Stimulated activated CD8-positive, alpha-beta memory T cell treated with anti-CD3 and anti-CD28 coated beads, Interleukin-7, amount 100 ng/mL, for 1 hour (primary cell): ENCODE measurements at places on chromosomes 3 and 15.

- no peak for DNase-seq
Observed at GRCh38 chr3:125587039-125587648, 8.2 kb downstream of the OSBPL11 start.

- DNase-seq, result no peak
Observed at GRCh38 chr3:193693774-193694173, 100.8 kb downstream of the OPA1 start.

GRCh38 chr3:179028408-179028807 lies 43.2 kb downstream of the ZMAT3 start:
- no peak for DNase-seq

GRCh38 chr3:155282385-155283091 lies 10.9 kb downstream of the STRIT1 start:
- no peak for DNase-seq

DNA sequence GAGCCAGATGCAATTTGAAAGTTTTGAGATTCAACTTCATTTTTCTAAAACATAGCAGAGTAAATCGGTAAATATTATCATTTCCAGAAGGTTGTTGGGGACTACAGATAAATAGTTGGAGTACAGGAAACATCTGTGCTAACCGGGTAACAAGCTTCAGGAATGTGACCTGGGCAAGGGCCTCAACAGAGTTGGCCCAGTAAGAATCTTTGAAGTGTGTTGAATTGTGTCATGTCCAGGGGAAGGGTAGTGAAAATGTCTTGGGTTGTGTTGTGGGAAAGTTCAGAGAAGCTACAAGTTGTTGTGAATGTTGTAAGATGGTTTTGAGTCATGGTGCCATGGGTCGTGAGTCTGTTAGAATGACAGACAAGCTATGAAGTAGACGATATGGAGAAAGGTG lies 35.7 kb downstream of the SQOR start:
- DNase-seq, result no peak

DNA sequence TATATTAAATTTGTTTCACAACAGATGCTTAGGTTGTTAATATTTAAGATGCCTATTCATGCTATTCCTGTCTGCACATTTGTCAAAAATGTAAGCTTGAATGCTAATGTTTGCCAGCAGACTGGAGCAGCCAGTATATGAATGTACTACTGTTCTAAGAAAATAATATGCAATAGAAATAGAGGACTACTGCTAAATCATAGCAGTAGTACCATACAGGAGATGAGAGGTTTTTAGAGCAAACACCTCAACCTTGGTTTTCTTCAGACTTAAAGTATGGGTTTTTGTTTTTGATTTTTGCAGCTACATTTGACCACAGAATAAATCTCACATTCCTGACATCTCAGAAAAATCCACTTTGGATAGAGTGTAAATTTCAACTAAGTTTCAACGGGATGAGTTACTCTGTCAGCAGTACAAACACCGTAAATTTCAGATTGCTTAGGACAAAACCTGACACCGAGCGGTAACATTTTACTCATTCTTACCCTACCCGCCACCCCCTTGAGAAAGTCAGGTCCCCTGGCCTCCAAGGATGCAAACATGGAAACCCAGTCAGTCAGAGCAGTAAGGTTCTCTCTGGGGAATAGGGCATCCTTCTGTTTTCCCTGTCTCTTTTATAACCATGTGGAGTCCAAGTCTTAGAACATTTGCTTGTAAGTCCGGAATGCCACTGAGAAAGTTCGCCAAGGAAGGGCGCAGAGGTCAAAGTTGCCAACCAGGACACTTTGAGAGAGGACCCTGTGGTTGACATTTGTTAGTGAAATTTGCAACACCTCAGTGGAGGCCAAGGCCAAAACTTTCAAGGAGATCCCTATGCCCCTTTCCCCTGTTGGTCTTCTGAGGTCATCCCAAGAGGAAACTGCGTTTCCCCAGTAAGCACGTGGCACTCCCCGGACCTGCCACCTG lies 17.9 kb upstream of the SATB1 start:
- DNase-seq, result no peak

- no peak for DNase-seq
Observed at GRCh38 chr3:11413071-11413470, 140.9 kb downstream of the ATG7 start.

GRCh38 chr15:51623386-51623938 lies 891 bp upstream of the DMXL2 start:
- DNase-seq, result no peak

GRCh38 chr3:167106456-167106855 lies 273.6 kb downstream of the ZBBX start:
- DNase-seq, result no peak

- DNase-seq, result no peak
Observed at GRCh38 chr3:177680472-177680821, 483.2 kb upstream of the TBL1XR1 start.

DNA sequence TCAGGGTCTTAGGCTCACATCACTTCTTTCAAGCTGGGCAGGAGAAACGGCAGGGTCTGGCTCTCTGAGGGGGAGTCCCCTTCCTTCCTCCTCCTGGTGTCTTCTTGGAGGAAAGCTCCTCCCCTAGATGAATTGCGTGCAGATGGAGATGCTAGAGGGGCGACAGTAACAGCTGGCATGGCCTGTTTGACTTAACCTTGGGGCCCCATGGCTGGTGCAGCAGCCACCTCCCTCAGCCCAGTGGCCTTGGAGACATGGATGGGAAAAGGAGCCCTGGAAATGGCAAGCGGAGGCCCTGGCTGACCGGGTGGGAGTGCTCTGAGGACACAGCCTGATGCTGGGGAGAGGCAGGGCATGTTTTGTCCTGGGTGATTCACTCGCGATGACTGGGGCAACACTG lies 20.2 kb downstream of the PAK6 start:
- DNase-seq, result no peak

- no peak for DNase-seq
Observed at GRCh38 chr15:66777054-66777453, 75.0 kb downstream of the SMAD6 start.

- no peak for DNase-seq
Observed at GRCh38 chr3:40450438-40450837, 6.7 kb upstream of the RPL14 start.

GRCh38 chr3:124140746-124141145 lies 148.8 kb upstream of the ROPN1 start:
- DNase-seq, result no peak

DNA sequence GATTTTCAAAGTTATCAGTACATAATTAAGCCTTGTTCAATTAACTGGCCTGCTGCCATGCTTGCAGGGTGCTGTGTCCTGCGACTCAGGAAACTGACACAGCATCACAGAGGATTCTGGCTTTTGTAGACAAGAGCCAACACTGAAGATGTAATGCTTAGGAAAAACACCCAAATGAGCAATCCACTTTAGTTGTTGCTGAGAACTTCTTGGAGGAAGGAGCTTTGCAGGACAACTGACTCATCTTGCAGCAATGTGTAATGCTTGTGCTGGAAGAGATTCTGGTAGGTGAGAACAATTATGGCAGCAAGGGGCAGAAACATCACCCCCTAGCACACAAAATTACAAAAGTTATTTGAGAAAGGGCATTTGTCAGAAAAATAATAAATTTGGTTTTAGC lies 67.6 kb downstream of the NLGN1 start:
- no peak for DNase-seq
